ENCODE measurements at places on chromosomes 7 and 10.
A peak's percentile ranks its signal among the peaks of the same experiment; 100 is the strongest.

GRCh38 chr10:5091196-5091595 is 3.0 kb upstream of the AKR1C3 start:
- DNase-seq = no peak

DNA sequence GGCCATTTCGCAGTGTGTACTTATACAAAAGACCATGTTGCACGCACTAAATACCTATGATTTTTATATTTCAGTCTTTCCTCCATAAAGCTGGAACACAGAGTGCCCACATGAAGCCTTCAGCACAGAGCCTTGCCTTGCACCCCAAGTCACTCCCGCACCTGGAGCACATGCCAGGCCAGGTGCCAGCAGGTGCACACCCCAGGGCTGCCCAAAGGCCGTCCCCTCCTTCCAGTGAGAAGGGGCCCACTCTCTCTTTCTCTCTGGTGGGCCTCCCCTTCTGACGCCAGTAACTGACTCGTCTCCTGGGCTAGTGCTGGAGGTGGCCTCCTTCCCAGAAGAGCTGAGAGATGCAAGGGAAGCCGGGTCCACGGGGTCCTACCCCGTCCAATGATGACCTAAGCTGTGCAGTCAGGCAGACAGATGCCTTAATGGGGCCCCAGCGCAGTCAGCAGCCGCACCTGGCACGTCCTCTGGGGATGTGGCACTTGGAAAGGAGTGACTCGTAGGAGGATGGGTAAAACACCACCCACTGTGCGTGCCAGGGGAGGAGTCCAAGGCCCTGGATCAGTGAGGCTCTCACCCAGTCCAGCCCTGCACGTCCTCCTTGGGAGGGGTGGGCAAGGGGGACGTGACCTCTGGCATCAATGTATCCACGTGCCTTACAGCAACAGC is 17.7 kb upstream of the SHH start:
- DNase-seq = no peak

DNA sequence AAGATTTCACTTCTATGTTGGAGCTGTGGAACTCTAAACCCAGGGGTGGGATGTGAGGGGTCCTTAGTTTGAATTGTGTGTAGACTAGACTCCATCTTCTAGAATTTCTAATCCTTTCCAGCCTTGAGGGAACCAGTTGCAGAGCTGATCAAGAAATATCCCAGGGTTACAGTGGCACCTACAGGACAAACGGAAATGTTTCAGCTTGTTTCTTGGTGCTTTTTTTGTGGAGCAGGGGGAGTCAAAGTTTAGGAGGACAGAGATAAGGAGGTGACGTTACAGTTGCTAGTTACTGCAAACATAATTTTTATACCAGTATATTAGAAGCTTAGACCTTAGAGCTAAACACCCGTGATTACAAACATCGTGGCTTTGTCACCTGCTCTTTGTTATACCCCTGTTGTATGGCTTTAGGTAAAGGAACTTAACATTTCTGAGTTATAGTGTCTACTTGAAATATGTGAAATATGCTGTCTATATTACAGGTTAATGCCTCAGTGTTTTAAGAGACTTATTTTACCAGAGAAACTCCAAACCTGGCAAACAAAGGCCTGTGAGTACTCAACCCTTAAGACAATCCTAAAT is 84.5 kb upstream of the DYNC1I1 start:
- DNase-seq = no peak

GRCh38 chr10:35015843-35016408 is 74.2 kb downstream of the CUL2 start:
- DNase-seq = no peak

DNA sequence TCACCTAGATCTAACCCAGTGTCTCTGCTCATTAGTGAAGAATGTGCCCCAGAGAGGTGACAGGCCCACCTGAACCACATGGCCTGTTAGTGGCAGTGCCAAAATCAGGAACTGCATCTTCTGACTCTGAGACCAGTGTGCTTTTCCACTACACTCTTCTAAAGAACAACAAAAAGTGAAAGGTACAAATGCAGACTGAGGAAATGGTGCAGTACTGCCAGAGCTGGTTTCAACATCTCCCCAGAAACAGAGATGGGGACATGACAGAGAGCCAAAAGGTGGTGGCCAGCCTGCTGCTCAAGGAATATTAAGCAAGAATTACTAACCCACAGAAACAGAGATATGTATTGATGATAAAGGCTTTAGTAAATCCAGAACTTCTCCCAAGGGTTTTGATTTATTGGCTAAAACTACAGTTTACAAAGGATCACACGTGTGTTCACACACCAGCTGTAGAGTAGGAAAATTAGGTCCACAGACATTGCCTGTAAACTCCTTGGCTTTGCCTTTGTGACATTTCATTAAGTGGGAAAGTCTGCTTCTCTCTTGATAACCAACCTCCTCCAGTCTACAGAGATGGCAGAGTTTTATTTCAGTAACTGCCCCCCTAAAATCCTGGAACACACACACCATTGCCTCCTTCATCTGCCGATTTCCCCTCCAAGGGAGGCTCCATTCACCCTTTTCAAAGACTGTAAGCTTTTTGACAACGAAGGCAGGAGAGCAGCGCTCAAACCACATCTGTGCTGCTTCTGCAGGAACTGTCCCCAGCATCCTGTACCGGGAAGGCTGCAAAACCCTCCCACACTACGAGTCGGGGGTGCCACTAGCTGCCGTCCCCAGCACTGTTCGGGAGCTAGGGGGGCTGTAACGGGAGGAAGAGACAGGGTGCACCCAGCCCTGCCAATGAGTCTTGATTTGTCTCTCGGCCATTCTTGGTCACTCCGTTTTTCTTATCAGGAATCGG is 29.8 kb downstream of the GSDME start:
- peak; percentile 62 for DNase-seq

DNA sequence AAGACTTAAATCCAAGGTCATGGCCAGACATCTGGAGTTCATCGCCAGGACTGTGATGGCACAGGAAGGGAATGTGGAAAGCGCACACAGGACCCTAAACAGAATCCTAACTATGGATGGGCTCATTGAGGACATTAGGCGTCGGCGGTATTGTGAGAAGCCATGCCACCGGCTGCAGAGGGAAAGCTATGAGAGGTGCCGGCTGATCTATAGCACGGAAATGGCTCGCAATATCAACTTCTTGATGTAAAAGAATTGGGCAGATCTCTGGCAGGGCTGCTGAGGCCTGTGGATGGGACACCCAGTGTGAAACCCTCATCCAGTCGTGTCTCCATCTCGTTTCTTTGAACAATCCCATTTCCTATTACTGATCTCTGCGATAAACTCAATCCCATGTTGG is 6.3 kb upstream of the CTBP2 start:
- DNase-seq = no peak
